Cortex of kidney (tissue), 1 donor: ENCODE measurements at places on chromosomes 5 and 9.

GRCh38 chr5:98069876-98070512 is 703.5 kb upstream of the RGMB start:
- DNase-seq: no peak

DNA sequence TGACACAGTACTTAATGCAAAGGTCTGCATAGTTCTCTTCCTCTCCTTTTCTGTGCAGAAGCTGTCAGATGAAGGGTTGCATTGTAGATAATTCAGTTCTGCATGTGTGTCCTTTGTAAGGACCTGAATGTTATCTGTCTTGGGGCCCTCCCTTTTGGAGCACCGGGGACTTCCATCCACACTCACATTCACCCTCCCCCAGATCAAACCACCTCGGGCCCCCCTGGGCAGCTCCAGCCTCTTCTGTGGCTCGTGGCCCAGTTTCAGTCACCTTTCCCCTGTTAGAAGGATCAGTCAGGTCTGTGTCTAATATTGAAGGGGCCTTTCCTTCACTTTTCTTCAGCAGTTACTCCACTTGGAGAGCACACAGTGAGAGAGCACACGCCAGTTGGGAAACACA is 11.0 kb downstream of the DMRT1 start:
- DNase-seq: no peak

- DNase-seq: no peak
These were observed 848.5 kb upstream of the WWC1 start for GRCh38 chr5:167442922-167443321.

GRCh38 chr9:21311889-21312288 is 6.8 kb upstream of the IFNA5 start:
- no peak for DNase-seq

DNA sequence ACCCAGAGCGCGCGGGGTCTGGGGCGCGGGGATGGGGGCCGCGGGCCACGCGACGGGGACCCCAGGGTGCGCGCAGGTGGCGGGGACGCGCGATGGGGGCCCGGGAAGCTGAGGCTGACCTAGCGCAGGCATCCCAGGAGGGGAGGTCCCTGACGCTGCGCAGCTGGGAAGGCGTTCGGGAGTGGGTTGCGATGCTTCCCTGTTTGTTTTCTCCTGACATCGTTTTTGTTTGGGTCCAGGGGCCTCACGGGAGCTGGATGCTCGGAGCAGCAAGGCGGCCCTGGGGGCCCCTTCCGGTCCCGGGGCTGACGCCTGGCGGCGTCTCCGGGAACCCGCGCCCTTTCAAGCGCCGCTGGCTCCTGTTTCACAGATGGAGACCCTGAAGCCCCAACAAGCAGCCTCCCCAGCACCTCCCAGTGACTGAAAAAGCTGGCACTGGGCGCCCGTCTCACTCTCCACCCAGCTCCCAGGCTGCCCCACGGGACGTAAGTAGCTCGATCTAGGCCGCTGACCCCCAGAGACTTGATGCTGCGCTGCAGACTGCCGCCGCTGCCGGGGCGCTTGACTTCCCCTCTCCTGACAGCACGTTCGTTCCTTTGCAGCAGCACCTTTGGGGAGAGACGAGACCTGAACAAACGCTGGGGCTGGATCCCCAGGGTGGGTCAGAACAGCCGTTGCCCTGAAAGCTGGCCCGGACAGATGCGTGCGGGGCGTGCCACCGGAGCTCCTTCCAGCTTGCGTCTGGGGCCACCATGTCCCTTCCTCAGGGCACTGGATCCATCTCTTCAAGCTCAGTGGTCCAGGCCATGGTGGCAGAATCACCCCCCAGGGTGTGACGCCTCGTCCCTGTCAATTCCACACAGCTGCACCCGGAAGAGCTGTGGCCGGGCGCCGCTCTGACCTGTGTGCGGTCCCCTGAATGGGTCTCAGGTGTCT is 593 bp downstream of the BRD3OS start:
- DNase-seq: no peak
